ENCODE measurements at places on chromosomes 6 and 20.

DNA sequence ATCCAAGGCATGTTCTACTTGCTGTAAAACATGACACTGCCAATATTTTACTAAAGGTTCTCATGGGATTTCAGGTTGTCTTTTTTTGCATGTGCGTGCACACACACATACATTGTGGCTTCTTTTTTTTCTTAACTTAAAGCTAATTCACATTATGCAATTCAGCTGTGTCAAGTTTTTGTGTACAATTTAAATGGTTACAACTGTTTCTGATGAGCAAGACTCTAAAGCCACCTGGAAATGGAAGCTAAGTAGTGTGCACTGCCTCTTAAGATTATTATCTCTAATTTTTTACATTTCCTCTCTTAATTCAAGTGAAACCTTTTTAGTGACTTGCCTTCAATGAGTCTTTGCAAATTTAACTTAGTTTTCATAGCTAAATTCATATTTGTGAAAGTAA lies 75.3 kb downstream of the TULP4 start:
- H3K27ac ChIP-seq, result no peak overlapping the region
- no peak overlapping the region for H3K4me3 ChIP-seq
- H3K27me3 ChIP-seq, result no peaks in the 10 kb centered on the region
- peaks cover 25% of the 10 kb centered on the region for H3K36me3 ChIP-seq
- no peaks in the 10 kb centered on the region for H3K4me1 ChIP-seq

- H3K27ac ChIP-seq, result no peak overlapping the region
- no peaks in the 10 kb centered on the region for H3K36me3 ChIP-seq
- no peak overlapping the region for H3K4me3 ChIP-seq
- peaks cover 7% of the 10 kb centered on the region for H3K4me1 ChIP-seq
- H3K27me3 ChIP-seq, result peaks cover 8% of the 10 kb centered on the region
These were observed 57.8 kb upstream of the TAGAP start for GRCh38 chr6:159102373-159103160.

- H3K4me3 ChIP-seq, result no peak overlapping the region
- no peaks in the 10 kb centered on the region for H3K27me3 ChIP-seq
- H3K4me1 ChIP-seq, result peaks cover 15% of the 10 kb centered on the region
- H3K36me3 ChIP-seq, result peaks cover 10% of the 10 kb centered on the region
- H3K27ac ChIP-seq, result no peak overlapping the region
These were observed 50.5 kb downstream of the SAMD5 start for GRCh38 chr6:147559006-147559405.

DNA sequence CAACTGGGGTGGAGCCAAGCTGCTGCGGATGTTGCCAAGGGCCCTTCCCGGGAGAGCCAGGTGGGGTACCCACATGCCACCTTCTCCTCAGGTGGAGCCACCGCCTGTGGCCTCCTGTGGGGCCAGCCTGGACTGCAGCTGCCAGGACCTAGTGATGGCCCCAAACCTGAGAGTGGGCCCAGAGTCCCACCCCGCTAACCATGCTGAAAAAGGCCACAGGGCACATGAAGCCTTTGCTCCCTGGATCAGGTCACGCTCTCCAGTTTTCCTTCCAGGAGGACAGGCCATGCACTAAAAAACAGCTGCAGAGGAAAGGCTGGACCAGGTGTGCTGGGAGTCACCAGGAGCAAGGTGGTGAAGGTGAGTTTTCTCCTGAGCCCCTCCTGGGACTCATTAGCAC lies 73.9 kb upstream of the SLC22A16 start:
- no peak overlapping the region for H3K4me3 ChIP-seq
- DNase-seq, result no peak
- H3K4me1 ChIP-seq, result no peaks in the 10 kb centered on the region
- no peaks in the 10 kb centered on the region for H3K27me3 ChIP-seq
- no peak overlapping the region for H3K27ac ChIP-seq
- H3K36me3 ChIP-seq, result no peaks in the 10 kb centered on the region

DNA sequence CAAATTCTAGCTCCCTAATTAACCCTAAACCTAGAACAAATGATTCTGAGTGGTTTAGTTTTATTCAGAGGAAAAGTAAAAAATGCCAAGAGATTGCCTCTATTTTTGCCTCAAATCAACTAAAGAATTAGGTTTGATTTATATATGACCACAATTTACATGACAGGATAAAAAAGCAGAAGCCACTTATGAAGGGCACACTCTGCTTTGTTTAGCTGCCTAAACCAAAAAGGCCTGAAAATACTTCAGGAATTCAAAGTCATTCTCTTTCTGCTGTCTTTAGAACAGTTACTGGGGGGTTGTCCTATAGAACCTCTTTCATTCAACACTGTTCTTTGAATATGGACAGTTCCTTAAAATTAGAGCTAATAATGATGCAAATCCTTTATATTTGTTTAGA lies 5.3 kb downstream of the FBXO5 start:
- H3K4me1 ChIP-seq, result peaks cover 25% of the 10 kb centered on the region
- no peak overlapping the region for H3K4me3 ChIP-seq
- H3K36me3 ChIP-seq, result peaks cover 15% of the 10 kb centered on the region
- no peak for DNase-seq
- no peaks in the 10 kb centered on the region for H3K27me3 ChIP-seq

- no peaks in the 10 kb centered on the region for H3K36me3 ChIP-seq
- no peaks in the 10 kb centered on the region for H3K4me1 ChIP-seq
- H3K27ac ChIP-seq, result no peak overlapping the region
- no peak overlapping the region for H3K4me3 ChIP-seq
- DNase-seq, result no peak
These were observed 45.9 kb upstream of the TAB2 start for GRCh38 chr6:149271348-149272340.

DNA sequence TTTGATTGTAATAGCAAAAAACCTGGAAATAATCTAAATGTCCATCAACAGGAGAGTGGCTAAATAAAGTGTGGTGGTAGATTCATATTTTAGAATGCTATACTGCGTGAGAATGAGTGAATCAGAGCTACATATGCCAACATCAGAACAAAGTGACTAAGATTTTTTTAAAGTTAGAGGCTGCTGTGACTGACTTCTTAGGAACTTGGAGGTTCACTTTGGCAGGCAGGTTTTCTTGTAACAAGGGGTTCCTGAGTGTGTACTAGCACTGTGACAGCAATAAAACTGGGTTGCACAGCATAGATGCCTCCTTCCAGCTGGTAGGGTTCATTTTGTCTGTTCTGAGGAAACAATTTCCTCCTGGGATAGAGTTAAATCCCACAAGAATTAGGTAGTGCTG lies 75.3 kb upstream of the ENPP5 start:
- H3K4me1 ChIP-seq, result no peaks in the 10 kb centered on the region
- H3K4me3 ChIP-seq, result no peak overlapping the region
- no peak for DNase-seq

DNA sequence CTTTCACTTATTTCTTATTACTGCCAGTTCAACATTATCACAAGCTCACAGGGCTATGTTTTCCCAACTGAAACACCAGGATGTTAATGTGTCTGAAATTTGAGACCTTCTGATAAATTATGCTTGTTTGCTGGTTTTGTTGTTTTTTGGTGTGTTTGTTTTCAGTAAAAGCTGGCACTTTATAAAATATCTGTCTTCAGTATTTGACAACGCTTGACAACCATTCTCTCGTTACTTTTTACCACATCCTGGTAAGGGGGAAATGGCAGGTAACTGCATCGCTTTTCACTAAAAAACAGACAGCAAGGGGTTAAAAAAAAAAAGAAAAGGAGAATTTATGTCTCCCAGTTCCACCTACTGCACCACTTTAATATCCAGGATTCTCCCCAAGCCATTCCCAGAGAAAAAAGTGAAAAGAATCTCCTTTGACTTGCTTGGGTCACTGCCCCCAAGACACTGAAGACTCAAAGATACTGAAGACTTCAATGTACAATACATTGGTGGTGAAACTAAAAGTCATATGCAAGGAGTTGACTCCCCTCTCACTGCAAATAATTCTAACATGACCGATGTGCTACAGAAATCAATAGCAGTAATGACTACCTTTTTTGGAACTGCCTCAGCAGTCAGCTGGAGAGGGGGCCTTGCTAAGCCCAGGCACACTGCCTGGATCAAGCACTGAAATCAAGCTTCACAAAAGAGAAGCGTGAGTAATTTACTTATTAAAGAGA lies 88.9 kb downstream of the HIVEP2 start:
- peaks cover 21% of the 10 kb centered on the region for H3K4me1 ChIP-seq
- no peak overlapping the region for H3K27ac ChIP-seq
- DNase-seq, result no peak
- peaks cover 2% of the 10 kb centered on the region for H3K27me3 ChIP-seq
- no peak overlapping the region for H3K4me3 ChIP-seq

DNA sequence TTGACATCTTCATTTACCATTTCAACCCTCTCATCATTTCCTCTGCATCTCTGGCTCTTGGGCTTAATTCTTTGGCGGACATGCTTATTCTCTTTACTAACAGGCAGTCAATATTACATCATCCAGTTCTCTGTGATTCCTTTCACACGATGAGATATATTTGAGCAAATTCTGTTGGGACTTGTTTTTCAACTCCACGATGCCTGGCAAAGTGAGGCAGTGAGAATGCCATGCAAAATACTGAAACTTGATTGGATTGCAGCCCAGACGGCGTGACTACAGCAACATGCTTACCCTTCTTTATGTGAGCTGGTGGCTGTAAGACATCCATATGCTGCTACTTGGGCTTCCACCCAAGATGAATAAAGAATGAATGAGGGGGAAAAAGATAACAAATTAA lies 101.7 kb upstream of the SPACA1 start:
- H3K4me1 ChIP-seq, result peaks cover 25% of the 10 kb centered on the region
- no peaks in the 10 kb centered on the region for H3K36me3 ChIP-seq
- no peaks in the 10 kb centered on the region for H3K27me3 ChIP-seq
- DNase-seq, result no peak
